ENCODE measurements at places on chromosomes 11 and 22. TPM values are rescaled to one million over a fixed set of nuclear protein-coding genes. Genes with fewer than 3 reads are reported as not detected.

DNA sequence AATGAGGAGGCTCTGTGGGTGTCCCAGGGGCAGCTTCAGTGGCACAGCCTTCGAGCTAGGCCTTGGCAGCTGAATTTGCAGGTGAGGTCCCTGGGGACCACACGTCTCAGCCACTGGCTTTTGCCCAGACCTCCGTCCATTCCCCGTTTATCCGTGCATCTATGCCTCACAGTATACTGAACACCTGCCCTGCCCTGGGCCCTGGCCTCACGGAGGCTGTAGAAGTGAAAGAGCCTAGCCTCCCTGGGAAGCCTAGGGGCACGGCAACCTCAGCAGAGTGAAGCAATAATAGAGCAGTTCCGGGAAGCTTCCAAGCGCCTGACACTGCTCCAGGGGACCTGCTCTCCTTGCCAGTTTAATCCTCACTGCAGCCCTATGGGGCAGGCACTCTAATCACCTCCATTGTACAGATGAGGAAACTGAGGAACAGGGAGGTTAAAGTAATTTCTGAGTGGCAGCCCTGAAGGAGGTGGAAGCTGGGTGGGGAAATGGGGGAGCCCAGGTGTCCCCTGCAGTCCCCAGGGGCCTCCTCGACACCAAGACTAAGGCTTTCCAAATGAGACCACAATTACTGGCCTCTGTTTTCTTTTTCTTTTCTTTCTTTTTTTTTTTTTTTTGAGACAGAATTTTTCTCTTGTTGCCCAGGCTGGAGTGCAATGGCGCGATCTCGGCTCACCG, 2.7 kb upstream of the NFAM1 start:
- no peak for DNase-seq

- no peak for DNase-seq
Measured at GRCh38 chr11:109749476-109749875, 327.5 kb downstream of the C11orf87 start.

- no peak for DNase-seq
Measured at GRCh38 chr22:42300259-42301076, 30.0 kb upstream of the TCF20 start.

GRCh38 chr11:44936525-44936924, 14.2 kb downstream of the TP53I11 start:
- DNase-seq = no peak

The PVALB gene
- total RNA-seq = not detected

Data from epithelial cell of proximal tubule (primary cell).